HFFc6 (cell line): ENCODE measurements at places on chromosomes 6 and 20.

DNA sequence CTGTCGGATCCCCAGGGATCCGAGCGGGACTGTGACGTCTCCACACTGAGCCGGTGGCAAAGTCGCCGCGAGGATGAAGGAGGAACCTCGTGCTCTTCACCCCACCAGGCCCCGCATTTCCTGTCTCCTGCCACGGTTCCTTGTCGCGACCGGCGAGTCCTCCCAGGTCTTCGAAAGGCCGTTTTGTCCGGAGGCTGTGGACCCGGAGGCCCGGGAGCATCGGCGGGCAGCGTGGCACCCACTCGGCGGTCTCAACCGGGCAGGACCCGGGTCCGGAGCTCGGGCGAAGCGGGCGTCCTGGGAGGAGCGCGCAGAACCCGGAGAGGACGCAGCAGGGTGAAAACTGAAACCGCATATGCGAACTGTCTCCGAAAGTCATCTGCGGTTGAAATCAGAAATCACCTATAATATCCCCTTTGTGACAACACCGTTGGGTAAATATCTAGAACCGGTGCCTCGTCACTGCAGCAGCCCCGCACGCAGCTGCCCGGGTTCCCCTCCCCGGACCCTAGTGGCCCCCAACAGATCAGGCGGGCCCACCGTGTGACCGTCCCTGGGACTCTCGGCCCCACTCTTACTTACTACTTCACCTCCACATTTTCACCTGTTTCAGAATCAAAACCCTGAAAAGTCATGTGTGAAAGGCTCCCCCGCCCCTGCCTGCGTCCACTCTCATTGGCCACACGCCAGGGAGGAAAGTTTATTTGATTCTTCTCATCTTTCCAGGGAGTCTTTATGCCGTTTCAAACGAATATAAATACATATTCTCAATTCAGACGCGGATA lies 3.1 kb upstream of the ULBP2 start:
- DNase-seq = no peak

DNA sequence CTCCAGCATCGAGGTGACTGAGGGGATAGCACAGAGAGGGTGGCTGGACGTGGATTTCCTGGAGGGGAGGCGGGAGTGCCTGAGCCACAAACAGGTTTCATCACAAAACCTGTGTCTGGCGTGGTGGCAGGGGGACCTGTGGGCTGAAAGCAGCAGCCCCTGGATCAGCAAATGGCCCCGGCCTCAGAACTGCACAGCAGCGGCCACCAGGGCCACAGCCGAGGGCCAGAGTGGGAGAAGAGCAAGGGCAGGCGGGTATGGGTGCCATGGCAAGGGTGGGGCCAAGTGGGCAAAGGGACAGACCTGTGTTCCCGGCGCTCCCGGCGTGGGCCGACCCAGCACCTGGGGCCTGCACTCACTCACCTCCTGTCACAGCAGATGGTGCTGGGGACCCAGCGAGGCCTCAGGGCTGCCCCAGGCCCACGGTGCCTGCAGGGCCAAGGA lies 19.0 kb downstream of the NTSR1 start:
- no peak for DNase-seq

DNA sequence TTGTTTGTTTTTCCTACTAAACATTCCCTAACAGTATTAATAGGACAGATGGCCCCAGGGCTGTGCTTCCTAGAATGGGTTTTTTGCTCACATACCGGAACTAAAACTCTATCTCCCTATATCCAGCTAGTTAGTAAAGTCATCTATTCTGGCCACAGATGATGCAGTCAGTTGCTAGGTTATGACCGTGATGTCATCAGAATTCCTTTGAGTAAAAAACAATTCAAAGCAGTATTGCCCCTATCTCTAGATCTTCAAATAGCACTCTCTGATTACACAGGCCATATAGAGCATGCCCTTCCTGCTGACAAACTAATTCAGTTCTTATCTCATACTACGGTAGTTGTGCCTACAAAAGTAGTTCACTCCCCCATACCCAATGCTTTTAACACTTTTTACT lies 17.9 kb upstream of the ZNF451 start:
- DNase-seq = no peak

DNA sequence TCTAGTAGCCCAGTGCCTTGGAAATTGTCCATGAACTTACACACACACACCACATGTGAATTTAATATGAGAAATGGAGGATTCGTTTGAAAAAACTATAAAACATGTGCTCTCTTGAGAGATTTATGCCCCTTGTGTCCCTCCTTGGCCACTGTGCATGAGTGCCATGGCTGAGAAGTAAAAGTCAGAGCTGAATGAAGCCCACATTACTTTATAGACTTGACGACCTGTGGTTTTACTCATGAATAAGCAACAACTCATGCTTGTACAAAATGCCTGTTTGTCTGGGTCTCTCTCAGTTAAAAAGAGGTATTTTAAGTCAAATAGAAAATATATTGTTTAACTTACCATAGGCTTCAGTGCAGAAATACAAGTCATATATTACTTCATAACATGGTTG lies 102.7 kb downstream of the KCNQ5 start:
- DNase-seq = no peak

DNA sequence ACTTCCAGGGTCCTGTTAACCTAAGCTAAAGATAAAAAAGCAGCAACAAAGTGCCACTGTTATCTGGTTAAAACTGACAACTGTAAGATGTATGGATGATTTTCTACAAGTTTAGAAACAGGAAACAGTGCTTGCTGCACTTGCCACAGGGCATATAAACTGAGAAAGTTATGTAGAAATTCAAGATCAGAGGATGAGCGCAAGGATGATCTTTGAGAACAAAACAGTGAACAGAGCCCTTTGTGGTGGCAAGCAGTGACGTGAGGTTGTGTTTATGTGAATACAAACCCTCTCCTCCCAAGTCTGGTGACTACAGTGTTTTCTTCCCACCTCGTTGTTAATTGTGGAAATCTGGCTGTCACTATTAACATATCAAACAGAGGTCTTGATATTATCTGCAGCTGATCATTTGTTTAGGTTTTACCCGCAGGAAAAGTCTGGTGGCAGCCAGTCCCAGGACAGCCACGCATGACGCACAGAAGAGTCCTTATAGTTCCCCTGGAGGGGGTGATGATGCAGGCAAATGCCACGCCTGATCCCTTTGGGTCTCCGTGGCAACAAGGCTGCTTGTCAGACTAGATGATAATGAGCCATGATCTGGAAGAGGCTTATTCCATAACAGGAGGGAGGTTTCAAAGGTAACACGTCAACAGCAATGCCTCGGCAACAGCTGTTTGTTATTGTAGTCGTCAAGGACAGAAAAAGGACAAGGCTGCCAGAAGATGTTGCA lies 43.1 kb upstream of the TNFAIP3 start:
- DNase-seq = peak; percentile 92

DNA sequence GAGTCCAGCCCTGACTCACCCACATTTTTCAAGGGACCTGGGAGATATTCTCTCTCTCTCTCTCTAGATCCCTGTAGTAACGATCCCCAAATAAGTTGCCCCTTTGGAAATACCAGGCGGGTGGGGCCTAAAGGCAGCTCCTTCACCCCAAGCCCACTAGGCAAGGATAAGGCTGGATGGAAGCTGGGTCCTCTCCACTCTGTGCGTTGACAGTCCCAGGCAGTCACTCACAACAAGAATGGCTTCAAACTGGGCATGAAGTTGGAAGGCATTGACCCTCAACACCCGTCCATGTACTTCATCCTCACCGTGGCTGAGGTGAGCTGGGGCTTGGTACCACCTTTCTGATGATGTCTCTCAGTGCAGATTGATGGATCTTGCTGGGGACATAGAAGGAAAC lies 21.6 kb downstream of the L3MBTL1 start:
- no peak for DNase-seq

DNA sequence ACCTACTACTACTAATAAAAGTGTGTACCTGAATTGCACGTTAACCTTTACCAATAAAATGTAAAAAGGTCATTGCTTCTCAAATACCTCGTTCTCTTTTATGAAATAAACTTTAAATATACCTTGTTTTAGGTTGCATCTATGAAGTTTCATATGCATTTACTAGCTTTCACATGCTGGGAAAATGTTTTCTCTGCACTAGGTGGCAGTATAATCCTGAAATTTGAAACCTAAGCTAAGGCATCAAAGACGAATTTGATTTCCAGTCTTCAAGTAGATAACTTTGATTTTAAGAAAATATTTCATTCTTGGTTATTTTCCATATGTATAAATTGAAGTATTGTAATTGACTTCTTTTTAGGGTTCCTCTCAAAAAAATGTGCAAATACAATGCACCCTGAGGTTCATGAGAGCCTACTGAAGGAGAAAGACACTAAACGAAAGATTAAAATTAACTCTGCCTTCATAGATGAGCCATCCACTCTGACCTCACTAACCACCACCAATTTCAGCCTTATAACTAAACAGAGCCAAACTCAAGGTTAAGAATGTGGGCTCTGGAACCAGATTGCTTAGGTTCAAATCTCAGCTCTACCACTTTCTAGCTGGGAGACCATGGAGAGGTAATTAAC lies 7.3 kb upstream of the COL9A1 start:
- DNase-seq = peak; percentile 55

- DNase-seq = no peak
These were observed 13.7 kb downstream of the USP49 start for GRCh38 chr6:41881506-41881905.

DNA sequence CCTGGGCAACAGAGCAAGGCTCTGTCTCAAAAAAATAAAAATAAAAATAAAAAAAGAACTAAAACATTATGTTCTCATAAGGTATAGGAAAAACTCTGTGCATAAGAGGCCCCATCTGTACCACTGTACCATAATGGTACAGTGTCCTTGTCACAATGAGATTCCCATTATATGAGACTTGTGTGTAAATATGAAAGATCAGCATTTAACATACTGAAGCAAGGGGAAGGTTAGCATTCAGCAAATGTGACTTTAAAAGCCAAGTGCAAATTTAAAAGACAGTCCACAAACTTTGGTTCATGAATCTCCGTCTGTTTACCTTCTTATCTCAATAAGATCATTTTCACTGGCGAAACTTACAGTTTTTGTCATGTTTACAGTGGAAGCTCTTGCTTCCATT lies 16.2 kb downstream of the DSP start:
- no peak for DNase-seq

GRCh38 chr20:45913116-45913515 lies 1.2 kb upstream of the PLTP start:
- DNase-seq = no peak

- no peak for DNase-seq
These were observed 135.3 kb downstream of the ARID1B start for GRCh38 chr6:156912431-156912830.
